ENCODE measurements at places on chromosomes 3 and 15.

DNA sequence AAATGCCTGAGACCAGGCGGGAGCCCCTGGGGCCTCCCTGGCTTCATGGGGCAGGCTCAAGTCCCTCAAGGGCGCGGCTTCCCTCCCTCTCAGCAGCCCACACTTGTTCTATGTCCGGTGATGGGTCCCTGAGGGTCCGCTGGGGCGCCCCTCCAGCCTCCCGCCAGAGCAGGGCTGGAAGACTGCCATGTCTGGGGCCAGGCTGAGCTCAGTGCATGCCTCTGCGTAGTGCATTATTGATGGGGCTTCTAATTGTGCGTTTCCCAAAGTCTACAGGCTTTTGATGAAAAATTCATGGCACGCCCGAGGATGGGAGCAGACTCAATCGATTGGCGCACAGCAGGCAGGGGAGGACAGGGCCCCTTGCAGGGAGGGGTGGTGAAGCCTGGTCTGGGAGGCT is 51.3 kb downstream of the CYP11A1 start:
- DNase-seq = no peak

DNA sequence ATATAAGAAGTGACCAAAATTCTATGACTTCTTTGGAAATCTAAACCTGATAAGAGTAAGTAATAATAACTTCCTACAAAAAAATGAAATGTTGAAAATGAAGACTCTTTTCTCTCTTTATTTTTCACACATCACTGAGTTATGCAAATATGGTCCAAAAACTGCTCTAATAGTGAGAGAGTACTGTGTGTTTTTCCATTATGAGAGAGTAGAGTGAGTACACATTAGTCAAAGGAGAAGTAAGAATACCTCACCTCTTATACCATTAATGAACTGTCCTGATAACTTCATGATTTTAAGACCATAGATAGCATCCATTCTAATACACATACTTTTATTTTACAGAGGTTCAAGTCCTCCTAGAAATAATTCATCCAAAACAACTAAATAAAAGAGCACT is 1310.2 kb downstream of the SI start:
- no peak for DNase-seq

DNA sequence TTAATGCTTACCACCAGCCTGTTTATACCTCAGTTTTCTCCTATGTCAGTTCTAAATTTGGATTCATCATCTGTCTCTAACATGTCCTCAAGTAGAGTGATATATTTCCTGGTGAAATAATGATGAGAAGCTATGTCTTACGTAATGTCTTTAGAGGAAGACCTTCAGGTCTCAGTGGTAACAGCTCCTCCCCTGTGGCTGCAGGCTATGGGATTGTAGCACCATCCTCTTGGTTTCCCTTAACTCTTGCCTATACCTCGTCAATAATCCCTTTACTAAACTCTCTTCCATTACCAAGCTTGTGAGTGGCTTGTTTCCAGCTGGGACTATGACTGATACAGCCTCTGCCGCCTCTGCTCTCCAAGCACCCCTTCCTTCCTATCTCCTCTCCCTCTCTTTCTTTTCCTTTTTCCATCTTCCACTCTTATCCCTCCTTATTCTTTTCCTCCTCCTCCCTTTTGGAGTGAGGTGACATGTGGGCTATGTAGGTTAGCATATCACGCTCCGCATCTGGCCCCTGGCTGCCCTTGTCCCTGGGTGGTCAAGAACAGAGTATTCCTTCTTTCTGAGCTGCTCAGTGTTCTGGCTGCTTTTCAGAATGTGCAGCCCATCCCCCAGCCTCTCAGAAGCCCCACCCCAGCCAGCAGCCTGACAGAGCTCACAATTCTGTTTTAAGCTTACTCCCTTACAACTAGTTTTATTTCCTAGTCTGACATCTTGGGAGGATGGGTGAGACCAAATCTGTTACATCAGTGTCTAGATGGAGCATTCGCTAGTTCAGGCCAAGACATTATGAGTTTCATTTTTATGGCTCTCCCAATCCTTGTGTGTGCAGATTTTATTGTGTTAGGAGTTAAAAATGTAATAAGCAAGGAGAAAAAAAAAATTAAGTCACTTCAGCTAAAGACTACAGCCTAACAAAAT is 75.0 kb upstream of the RNU6-1 start:
- no peak for DNase-seq

DNA sequence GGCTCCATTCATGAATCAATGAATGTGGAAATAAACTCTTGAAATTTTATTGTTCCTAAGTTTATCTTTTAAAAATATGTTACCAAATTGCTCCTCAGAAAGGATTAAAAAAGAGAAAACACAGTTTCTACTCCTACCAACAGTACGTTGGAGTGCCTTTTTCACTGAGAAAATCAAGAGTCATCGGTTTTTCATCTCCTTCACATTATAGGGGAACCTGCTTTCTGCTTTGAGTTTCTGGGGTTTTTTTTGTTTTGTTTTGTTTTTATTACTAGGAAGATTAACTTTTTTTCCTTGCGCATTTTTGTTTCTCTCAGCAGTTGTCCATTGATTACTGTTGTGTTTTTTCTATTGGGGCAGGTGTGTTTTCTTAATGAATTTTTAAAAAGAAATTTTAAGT is 3.5 kb downstream of the ARL13B start:
- DNase-seq = no peak

DNA sequence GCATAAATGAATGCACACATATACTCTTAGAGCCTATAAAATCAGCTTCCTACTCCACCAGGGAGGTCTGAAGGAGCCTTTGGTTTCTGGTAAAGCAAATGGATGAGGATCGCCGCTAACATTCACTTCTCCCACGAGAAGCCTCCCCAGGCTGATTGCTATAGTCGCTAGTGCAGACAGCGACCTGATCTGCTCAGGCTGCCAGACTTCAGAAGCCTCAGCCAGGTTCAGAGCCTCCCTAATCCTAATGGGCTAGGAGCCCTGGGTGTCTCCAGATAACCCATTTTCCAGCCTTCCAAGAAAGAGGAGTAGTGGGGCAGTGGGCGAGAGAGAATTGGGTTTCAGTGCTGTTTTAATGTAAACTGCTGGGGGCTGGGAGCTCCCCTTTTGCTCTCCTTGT is 35.4 kb downstream of the TPM1 start:
- DNase-seq = no peak

Data from T-cell (primary cell).